ENCODE measurements at places on chromosomes 2 and 18.
A peak's percentile ranks its signal among the peaks of the same experiment; 100 is the strongest.

- no peak for DNase-seq
These were observed 406.0 kb upstream of the POU3F3 start for GRCh38 chr2:104447831-104448434.

- DNase-seq, result no peak
These were observed 258.4 kb upstream of the ZNF804A start for GRCh38 chr2:184339966-184340365.

DNA sequence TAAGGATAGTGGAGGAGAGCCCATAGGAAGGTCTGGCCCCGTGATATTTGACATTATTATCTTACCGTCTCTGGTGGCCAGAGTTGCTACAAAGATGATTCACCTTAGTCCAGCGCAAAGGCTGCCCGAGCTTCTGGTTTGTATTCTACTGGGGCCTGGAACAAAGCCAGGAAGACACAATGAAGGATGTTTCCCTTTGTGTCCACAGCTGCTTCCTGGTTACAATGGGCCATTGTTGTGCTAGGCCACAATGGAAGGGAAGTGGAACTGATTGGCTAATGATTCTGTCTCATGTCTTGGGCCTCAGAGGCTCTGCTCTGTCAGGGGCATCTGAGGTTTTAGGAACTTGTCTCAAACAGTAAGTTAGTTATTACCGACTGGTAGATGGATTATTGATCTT is 132.2 kb downstream of the TDRD15 start:
- DNase-seq, result peak; percentile 41

- DNase-seq, result peak; percentile 60
These were observed 25.4 kb upstream of the SLC66A3 start for GRCh38 chr2:11129598-11130449.

GRCh38 chr2:30561349-30561748 is 114.3 kb downstream of the LCLAT1 start:
- DNase-seq, result no peak

DNA sequence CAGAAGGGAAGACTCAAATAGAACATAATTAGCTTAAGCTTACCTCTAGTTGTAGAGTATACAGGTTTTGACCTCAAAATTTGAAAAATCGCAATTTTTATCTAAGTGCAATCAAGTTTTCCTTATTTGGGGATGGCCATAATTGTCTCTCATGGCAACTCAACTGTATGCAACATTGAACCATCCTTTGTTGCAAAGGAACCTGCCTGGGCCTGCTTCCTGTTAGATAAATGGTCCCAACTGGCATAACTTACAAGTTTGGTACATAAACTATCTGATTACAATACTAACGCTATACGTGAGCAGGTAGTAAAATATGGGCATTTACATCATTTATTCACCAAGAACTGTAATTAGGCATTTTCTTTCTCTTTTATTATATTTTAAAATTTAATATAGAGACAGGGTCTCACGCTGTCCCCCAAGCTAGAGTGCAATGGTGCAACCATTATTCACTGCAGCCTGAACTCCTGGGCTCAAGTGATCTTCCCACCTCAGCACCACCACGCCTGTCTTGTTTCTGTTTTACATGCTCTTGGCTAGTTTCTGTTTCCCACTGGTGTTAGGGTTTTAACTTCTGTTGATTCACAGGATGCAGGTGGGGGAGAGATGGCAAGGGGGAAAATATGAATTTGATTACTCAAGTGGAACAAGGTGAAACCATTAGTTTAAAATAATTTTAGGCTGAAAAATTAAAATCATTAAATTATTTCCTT is 55.3 kb upstream of the B3GNT2 start:
- peak; percentile 88 for DNase-seq

- no peak for DNase-seq
These were observed 14.4 kb upstream of the SNED1 start for GRCh38 chr2:240983996-240984498.

GRCh38 chr2:74019516-74019915 is 34.8 kb downstream of the TET3 start:
- DNase-seq, result no peak

- DNase-seq, result no peak
These were observed 33.3 kb upstream of the MAT2A start for GRCh38 chr2:85505551-85506238.

DNA sequence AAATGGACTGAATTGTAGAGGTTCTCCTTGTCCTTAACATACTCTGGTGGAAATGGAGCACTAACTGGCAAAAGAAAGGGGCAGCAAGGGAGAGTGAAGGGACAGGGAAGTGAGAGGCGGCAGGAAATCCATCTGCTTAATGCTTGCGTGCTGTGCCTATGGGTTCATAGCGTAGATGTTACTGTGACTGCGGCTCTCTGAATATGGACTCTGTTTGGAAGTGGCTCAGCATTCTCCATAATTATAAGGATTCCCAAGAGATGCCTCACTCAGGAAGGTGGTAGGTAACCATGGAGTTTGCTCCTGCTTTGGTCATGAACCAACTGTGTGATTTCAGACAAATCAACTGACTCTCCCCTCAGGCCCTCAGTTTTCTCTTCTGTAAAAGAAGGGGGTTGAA is 50.0 kb downstream of the MYO3B start:
- DNase-seq, result no peak

- no peak for DNase-seq
These were observed 74.6 kb downstream of the CPS1 start for GRCh38 chr2:210630873-210631560.

DNA sequence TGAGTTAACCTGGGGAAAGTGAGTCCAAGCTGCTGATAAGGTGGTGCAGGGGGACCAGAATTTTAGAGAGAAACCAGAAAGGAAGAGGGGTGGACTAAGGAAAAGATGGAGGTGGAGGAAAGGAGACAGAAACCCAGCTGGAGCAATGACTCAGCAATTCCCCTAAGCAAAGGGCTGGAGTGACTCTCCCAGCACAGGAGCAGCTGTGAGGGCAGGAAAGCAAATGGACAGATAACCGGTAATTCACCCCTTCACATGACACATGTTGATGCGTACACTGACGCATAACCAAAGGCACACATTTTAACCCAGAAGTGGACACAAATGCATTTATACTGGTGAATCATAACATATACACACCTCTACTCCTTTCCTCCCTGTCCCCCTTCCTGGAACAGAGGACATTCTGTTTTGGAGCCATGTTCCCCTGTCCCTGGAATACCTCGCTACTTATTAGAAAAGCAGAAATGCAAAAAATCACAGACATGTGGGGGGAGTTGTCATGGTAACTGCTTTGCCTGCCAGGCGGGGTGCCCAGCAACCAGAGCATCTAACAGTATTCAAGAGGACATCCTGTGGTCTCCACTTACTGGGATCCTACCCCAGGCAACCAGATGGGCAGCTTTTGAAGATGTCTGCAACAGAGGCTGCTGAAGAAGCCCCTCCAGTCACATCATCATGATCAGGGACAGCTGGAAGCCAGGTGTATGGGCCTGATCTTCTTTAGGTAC is 4.7 kb downstream of the CDK5R2 start:
- no peak for DNase-seq

DNA sequence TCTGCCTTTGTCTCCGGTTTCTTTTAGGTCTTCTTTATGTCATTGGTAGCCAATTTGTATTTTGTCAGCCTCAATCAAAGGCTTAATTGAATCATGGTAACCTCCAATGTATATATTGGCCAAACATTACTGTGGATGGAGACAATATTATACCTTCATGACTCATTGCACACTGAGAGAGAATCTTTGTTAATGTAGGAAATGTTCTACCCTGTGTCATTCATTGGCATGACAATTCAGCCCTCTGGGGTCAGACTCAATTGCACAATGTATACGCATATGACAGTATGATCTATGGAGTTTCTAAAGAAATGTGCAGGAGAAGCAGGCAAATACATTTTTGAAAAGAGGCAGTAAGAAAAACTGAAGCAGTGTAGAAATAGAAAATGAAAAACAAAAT is 162.6 kb downstream of the PDE11A start:
- no peak for DNase-seq

GRCh38 chr18:28065031-28065792 is 111.7 kb downstream of the CDH2 start:
- no peak for DNase-seq
